Stomach (tissue), 19 donors: ENCODE measurements at places on chromosomes 2 and 18. TPM values are rescaled to one million over a fixed set of nuclear protein-coding genes. Genes with fewer than 3 reads are reported as not detected.

Gene HOXD12
- not detected for total RNA-seq

Gene SETBP1
- total RNA-seq, result 40.8 TPM

Gene ZSWIM2
- not detected for total RNA-seq

Gene IL36B
- total RNA-seq, result not detected

Gene CDKL4
- total RNA-seq, result not detected

Gene ANKRD53
- not detected for total RNA-seq

Gene SPATA3
- not detected for total RNA-seq

Gene TTR
- not detected for total RNA-seq

Gene BMP10
- not detected for total RNA-seq

Gene SLC4A5
- not detected for total RNA-seq

Gene CCL20
- 14.6 TPM for total RNA-seq

Gene FBXO15
- 0.92 TPM for total RNA-seq

Gene ARHGAP28
- total RNA-seq, result 33.8 TPM
